ENCODE measurements at places on chromosomes 1 and 21.

DNA sequence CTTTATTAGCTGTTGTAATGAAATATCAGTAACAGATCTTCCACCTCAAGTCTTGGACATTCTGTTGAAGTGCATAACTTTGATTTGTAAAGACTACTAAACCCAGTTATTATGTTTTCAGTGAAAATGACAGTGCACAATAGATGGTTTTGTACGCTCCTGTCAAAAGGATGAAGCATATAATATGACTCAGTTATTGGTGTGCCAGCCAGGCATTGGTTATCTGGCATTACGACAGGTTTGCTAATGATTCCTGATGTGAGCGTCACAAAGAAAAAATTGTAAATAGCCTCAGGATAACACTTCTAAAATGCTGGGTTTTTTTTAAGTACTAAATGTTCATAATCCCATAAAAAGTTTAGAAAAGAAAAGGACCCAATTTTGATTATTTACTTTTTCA lies 147.9 kb downstream of the MAGI3 start:
- no peak for DNase-seq

DNA sequence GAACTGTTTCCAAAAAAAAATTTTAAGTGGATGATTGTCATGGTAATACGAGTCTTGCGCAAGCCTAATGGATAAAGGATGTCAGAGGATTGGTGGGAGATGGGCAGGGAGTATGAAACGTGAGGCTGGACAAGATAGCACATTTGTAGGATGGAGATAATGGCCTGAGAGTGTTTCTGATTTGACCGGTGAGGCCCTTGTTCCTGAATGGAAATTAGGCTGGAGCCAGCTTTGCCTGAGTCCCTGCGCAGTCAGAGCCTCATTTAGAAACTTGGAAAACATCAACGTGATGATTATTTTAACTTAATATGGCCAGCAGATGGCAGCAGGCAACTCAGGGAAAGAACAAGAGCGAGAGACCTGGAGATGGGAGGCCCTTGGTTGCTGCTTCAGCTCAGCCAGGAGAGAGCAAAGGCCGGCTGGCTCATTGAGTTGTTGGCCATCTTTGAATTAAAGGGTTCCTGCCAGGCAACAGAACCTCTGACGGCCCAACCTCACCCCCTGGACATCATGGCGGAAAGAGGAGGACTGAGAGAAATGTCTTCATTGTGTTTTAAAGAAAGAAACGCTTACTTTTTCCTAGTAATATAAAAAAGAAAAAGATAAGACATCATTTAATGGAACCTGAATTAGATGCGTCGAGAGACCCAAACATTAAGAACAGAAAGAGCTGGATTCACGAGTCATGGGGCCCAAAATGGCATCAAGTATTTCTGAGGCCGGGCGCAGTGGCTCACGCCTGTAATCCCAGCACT lies 80.3 kb downstream of the SELENOF start:
- peak; percentile 82 for DNase-seq

- no peak for DNase-seq
These were observed 72.8 kb upstream of the HSD17B7 start for GRCh38 chr1:162717548-162718184.

DNA sequence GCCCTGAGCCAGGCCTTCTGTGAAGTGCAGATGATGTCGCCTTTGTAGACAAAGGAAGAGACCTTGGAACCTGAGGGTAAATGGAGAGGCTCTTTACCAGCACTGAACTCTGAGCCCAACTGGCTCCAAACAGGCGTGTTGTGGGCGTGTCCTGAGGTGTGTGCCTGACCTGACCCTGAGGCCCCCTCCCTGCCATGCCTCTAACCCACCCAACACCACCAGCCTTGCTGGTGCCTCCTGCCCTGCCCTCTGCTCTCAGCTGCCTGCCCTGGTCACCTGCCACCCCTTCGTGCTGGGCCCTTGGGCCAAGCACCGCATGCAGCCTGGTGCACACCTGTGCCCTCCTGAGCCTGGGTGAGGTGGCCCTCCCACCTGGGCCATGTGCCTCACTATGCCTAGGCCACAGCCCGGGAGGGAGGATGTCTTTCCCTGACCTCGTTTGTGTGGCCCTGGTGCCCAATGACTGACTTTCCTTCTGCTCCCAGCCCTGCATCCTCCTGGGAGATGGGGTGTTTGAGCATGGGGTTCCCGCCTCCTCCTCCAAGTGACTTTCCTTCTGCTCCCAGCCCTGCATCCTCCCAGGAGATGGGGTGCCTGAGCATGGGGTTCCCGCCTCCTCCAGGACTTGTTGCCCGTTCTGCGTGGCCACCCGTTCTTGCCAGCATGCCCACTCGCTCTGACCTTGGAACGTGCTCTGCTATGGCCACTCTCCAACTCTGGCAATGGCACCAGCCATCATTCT lies 157.0 kb downstream of the PCBP3 start:
- DNase-seq = no peak

DNA sequence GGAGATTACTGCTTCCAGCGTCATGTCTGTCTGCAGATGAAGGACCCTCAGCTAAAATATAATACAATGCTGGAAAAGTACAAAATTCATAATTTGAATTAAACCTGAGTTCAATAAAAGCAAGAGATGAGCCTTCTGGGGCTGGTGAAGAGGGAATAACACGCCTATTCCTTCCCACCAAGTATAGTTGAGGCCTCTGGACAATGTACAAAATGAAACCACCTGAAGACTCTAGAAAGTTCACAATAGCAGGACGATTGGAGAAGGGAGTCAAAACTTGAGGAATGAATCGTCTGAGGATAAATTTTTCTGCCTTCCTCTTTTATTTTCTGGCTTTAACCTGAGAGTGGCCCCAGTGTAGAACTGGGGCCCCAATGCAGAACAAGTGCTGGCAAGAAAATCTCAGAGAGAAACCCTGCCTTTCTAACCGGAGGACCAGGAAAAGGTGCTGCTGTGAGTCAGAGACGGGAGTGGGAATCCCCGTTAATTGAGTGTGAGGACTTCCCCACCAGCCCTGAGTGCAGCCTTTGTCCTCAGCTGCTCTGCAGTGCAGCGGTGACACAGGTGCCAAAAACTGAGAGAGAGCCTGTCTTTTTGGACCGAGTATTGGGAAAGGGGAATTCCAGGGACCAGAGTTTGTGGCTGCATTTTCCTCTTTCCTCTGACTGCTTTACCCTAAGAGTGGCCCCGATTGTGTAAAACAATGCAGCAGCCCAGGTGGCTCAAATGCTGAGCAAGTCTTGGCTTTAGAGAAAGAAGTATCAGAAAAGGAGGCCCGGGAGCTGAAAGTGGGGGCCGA lies 264.9 kb downstream of the DYRK1A start:
- DNase-seq = no peak

DNA sequence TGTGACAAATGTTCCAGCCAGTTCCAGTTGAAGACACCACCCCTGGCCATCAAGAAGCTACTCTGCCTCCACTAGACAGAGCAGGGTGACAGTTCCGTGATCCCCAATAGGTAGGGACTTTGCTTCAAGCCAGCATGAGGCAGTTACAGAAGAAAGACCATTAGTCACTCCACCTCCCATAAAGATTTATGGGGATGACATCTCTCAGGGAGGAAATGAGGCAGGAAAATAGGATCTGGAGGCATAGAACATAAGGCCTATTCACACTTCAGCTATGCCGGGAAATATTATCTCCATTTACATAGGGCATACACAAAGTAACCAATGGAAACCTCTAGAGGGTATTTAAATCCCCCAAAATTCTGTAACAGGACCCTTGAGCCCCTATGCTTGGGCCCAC lies 3.5 kb upstream of the GBP7 start:
- DNase-seq = peak; percentile 19

DNA sequence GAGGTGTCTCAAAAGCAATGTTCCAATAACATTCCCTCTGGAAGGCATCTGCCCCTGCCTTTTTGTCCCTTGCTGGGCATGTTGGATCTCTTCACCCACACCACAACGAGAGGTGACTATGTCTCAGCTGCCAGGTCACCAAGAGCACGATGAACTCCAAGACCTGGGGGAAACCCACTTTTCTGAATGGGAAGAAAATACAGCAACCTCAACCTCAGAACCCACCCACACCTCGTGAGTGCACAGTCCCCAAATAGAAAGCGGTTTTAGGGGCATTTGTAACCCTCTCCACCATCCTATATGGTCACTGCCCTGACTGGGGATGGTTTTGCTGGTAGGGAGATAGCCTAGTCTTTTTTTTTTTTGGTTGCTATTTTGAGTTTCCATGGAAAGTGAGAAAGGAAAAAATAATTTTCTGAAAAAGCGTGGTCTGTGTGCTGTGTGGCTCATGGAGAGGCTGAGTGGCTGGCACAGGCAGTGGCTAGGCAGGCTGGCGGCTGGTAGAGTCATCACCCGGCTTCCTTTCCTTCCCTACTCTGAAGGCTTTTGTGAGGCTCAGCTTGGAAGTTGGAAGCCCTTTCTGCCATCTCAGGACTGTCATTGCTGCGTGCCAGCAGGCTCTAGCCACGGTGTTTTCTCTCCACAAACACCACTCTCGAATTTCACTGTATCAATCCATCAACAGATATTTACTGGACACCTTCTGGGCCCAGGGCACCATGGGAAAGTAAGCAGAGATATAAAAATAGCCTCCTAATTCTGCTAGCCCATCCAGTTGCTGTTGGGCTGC lies 15.8 kb downstream of the TSPAN2 start:
- DNase-seq = no peak
